ENCODE measurements at places on chromosomes 12 and 14.
A peak's percentile ranks its signal among the peaks of the same experiment; 100 is the strongest.

DNA sequence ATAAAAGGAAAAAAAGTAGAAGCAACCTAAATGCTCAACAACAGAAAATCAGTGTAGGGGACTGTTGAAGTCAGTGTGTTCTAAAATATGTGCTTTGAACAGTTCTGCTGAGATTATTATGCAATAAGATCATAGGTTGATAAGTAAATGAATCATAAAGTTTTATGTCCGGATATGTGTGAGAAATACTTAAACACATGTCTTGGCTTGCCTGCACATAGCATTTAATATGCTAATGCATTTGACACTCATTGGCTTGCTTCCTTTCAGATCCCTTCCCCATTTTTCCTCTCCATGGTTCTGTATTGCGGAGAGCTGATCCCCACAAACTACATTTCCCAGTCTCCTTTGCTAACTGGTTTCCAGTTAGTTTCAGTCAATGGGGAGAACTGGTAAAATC is 573.8 kb upstream of the TBX3 start:
- DNase-seq, result no peak

DNA sequence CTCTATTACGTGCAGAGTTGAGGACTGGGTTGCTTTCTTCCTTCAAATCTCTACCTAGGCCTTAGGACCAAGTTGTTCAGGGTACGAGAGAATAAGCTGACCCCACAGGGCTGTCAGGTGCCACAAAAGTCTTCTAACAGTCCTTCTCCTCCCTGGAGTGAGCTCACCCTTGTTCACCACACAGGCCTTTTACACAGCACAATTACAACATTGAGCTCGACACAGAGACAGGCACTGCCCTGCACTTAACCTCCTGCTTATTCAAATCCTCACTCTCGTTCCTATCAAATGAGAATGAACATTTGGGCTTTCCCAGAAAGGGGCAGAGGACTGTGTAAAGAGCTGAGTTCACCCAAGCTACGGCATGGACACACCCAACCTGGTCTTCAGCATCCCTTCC is 2.4 kb downstream of the GALNT6 start:
- no peak for DNase-seq

DNA sequence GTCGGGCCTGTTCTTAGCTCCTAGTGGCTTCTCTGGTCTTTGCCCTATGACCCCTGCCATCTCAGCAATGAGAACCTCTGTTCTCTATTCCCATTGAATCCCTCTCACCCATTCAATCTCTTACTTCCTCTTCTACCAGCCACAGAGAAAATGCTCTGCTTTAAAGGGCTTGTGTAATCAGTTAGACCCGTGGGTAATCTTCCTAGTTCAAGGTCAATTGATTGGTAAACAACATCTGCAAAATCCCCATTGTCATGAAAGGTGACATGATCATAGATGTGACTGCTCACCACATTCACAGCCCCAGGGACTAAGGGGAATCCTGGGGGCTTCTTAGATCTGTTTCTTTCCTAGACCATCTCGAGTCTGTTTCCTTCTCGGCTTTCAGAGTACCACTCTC is 7.2 kb upstream of the CCDC197 start:
- DNase-seq, result no peak

- no peak for DNase-seq
Observed at GRCh38 chr12:113898466-113898865, 67.7 kb downstream of the RBM19 start.

DNA sequence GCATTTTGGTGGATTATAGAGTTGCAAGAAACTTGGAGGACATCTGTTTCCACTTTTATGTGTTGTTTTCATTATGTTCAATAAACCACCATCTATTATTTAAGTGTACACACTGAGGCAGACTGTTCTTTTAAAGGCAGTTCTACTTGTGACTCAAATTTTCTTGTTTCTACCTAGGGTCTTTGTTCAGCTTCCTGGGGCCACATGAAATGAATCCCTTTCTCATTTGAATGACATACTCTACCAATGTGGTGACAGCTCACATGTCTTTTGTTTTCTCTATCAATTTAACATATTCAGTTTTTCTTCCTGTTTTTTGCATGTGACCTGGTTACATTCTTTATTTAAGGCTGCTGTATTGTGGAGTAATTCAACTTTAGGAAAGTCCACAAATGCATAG is 7.9 kb downstream of the SLC16A7 start:
- no peak for DNase-seq

DNA sequence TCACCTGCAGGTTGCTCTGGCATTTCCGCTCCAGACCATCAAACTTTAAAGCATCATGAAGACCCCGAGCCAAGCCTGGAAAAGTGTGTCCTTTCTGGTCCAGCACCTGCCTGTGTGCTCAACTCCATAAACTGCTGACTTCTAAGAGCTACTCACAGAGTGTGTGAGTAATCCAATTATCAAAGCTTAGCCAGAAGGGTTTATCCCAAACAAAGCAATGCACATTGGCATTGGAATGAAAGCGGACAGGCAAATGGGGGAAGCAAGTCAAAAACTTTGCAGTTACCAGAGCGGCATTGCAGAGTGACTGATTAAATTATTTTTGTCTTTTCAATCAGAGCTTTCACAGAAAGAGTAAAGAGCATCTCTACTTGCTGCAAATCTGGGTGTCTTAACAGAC is 1262.4 kb upstream of the SEL1L start:
- no peak for DNase-seq

- DNase-seq, result no peak
Observed at GRCh38 chr12:104172570-104172947, 34.5 kb upstream of the NFYB start.

DNA sequence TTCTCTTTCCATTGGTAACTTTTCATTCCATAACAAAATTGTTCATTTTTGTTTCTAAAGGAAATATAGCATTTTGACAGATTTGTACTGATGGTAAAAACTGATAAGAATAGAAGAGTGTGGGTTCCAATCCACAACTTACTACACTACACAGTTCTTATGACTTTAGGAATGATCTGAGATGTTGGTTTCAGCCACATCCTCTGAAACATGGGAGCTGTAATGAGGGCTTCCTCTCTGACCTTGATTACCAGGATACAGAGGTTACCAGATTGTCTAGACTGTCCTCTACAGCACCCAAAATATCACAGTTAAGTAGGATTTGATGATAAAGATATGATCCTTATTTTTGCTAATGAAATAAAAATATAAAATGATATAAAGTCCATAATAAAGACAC is 1184.6 kb downstream of the FLRT2 start:
- no peak for DNase-seq

DNA sequence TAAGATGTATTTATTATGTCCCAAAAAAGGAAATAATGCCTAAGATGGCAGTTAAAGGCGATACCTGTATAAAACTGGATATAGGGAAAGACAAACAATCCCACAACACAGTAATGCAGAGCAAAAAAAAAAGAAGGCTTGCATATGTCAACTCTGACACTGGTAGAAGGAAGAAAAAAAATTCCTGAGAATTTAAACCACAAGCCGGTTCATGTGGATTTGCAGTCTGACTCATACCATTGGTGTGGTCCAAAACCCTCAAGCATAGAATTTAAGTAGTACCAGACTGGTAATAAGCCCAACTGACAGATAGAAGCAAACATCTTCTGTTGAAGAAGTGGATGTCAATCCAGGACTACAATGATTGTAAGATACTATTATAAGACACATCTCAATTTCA is 7.2 kb downstream of the DNAI7 start:
- no peak for DNase-seq

- peak; percentile 40 for DNase-seq
Observed at GRCh38 chr14:75514673-75515628, 7.3 kb upstream of the BATF start.

DNA sequence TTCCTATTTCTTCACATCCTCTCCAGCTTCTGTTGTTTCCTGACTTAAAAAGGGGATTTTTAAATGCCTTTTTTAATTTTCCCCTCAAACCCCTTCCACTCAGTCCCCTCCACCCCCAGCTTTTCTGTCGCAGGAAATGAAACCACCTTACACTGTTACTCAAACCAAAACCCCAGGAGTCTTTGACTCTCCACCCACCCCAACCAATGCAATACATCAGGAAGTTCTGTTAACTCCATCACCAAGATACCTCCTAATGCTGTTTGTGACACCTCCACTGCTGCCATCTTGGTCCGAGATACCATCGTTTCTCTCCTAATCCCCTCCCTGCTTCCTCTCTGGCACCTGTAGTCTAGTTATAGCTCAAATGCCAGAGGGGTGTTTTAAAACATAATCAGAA is 25.4 kb upstream of the CPM start:
- no peak for DNase-seq

- no peak for DNase-seq
Observed at GRCh38 chr14:104227806-104228205, 89.4 kb downstream of the KIF26A start.

DNA sequence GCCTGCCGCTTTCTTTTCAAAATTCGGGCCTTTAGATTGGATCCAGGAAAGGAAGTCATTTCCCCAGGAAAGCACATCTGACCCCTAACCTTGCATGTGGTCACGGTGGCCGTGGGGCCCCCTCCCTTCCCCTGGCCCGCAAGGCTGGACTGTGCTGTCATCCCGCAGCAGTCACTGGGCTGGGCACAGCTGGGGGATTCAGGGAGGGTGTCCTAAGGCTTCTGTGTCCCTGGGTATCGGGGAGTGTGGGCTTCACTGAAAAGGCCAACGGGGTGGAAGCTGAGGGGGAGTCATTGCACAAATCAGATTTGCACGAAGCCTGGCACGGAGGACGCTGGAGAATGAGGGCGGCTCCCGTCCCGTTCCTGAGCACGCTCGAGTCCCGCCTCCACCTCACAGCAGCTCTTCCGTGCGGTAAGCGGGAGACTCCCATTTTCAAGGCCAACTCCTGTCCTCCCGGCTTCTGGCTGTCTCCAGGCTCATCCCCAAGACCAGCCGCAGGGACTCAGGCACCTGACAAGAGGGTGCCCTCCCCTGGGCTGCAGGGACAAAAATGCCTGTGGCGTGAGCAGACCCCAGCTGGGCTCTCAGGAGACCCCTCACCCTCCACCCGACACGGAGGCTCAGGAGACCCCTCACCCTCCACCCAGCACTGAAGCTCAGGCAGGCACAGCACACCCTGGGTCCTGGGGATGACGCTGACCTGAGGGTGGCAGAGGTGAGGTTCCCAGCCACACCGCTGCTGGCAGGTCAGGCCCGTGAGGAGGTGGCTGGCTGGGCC is 9.6 kb downstream of the XRCC3 start:
- no peak for DNase-seq

DNA sequence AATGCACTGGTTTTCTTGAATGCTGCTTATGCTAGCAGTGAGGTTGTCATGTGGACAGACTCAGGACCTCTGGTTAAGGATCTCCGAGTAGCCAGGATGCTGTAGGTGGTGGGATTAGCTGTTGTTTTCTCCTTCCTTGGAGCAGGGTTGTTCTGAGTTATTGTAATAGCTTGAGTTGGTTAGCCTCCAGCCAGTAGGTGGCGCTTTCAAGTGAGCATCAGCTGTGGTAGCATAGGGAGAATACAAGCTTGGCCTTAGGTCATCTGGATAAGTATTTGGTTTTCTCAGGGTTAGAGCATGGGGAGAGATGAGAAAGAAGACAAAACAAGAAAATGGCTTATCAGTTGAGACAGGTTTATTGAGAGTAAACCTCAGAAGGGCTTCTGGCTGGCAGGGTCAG is 299.7 kb upstream of the FBXO33 start:
- DNase-seq, result no peak

DNA sequence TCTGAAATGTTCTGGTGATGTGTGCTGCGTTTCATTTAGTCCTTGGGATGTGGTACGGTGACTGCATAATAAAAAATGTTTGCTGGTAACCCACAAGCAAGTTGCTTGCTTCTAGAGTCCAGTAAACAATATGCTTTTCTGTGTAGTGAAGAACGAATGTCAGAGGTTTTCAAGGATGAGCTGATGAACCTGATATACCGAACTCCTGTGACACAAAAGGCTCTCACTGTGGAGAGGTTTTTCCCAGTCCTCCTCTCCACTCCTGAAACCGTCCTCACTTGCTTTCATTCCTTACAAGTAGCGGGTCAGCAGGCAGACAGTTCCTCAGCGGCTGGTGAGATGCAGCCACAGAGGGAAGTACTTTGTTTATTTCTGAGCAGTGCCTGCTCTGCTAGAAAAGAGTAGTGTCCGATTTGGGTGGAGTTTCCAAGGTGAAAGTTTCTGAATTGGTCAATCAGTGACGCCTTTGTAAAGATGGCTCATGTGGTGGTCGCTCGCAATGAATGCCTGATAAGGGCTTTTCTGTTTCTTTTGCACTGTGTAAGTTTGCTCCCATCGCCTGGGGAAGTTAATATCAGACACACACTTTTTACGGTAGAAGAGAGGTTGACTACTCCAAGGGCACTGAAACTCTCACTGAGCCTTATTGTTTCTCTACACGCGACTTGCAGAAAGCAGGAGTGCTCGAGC is 3.0 kb downstream of the ETV6 start:
- DNase-seq, result no peak

DNA sequence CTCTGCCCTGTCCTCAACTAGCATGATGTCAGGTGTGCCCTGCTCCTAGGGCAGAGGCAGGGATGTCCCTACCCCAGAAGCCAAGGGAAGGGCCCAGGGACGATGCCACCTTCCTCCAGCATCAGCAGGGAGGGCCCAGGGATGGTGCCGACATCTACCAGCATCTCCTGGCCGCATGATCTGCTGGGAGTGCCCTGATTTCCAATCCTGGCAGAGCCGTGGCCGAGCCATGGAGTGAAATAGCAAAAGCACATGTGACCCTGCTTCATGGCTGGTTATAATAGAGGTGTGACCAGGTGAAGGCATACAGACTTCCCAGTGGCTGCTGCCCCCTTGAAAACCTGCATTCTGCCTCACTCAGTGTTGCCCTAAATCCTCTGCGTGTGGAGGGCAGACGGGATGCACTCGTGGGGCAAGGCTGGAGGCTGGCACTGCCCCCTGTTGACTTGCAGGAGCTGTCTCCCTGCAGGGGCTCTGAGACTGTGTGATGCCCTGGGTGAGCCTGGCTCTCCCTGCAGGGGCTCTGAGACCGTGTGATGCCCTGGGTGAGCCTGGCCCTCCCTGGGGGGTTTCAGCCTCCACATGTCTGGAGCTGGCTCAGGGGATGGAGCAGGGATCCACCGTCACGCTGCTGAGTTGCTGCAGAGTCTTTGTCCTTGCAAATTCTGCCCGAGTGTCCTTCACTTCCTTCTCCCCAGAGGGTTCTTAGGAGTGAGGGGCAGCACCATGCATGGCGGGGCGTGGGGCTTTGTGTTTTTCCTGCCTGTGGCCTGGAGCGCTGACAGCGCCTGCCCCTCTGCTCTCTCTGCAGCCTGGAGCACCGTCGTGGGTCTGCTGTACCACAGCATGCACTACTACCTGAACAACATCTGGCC is 51.7 kb downstream of the ADGRD1 start:
- no peak for DNase-seq

GRCh38 chr14:54650959-54651351 is 84.0 kb downstream of the SAMD4A start:
- no peak for DNase-seq

GRCh38 chr12:25347716-25348592 is 97.2 kb upstream of the KRAS start:
- DNase-seq, result no peak

All from left ventricle myocardium superior (tissue), 1 donor.